ENCODE measurements at places on chromosomes 7 and 10.

DNA sequence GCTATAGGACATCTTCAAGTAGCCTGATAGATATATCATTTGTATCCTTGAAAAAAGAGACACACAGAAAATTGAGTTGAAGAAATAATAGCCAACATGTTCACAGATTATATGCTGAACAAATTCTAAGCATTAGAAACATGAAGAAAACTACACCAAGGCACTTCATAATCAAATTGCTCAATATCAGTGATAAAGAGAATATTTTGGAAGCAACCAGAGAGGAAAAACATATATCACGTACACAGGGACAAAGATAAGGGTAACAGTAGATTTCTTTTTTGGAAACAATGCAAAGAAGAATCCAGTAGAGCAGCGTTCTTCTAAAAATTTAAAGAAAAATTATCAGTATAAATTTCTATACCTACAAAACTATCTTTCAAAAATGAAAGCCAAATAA, 6.0 kb upstream of the FRMD4A start:
- no peak for DNase-seq

DNA sequence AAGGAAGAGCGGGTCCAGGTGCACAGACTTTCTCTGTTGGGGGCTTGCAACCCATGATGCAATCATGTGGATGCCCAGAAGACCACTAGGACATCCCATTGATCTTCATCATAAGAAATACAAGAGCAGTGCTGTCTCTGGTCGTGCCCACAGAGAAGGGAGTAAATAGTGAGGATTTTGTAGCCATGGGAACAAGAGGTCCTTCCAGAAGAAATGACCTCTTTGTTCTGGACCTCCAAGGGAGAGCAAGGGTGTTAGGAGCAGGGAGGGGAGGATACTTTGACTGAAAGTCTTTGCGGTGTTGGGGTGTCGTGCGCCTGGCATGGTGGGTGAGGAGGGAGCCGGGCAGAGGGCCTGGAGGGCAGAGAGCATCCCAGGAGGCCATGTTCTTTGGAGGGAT, 55.0 kb upstream of the EN2 start:
- DNase-seq = no peak

GRCh38 chr10:48768926-48769325, 84.3 kb downstream of the WDFY4 start:
- no peak for DNase-seq

- no peak for DNase-seq
Measured at GRCh38 chr10:91590904-91591796, 41.7 kb downstream of the PPP1R3C start.

DNA sequence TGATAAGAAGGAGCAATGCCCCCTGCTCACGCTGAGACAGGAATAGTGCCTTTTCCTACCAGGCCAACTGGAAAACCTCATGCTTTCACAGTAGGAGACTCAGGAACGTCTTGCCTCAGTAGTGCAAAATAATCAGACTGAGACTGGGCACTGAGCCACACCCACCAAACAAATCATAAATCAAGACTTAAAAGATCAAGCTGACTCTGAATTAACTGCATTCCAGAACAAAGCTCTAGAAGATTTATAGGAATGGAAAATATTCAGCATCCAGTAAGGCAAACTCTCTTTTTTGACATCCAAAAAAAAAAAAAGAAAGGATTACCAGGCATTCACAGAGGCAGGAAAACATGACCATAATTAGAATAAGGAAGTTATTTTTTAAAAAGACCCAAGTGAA, 30.5 kb upstream of the SLC18A3 start:
- no peak for DNase-seq

DNA sequence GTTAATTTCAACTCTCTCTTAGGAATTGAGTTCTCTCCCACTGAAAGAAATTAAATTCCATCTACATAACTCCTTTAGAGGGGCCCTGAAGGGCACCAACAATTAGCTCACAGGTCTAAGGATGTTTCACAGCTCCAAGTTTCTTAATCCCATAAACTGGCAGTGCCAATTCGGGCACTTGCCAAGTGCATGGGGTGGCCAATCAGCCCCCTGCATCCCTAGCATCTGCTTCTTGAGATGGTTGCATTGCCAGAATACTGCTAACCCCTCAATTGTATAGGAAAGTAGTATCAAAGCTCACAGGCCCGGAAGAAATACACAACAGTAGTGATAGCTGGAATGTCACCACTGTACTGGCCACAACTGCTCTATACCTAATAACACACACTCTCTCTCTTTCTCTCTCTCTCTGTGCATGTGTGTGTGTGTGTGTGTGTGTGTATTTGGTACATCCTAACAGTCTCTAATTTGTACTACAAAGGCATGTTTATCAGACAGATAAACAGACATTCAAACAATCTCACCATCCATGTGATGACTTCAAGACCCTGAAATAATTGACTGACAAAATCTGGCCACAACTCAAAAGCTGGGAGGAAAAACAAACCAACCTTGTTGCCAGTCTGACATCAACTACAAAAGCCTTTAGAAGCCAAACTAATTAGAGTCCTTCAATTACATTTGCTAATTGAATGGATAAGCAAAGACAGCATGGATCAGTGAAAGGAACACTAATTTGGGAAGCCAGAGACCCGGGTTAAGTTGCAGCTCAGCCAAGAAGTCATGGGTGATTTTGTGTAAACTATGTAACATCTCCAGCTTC, 27.8 kb downstream of the HIBADH start:
- no peak for DNase-seq

Measured in stimulated activated CD4-positive, alpha-beta T cell treated with anti-CD3 and anti-CD28 coated beads, Interleukin-4, amount 100 ng/mL, for 48 hours (primary cell).